ENCODE measurements at places on chromosomes 12 and 14.

DNA sequence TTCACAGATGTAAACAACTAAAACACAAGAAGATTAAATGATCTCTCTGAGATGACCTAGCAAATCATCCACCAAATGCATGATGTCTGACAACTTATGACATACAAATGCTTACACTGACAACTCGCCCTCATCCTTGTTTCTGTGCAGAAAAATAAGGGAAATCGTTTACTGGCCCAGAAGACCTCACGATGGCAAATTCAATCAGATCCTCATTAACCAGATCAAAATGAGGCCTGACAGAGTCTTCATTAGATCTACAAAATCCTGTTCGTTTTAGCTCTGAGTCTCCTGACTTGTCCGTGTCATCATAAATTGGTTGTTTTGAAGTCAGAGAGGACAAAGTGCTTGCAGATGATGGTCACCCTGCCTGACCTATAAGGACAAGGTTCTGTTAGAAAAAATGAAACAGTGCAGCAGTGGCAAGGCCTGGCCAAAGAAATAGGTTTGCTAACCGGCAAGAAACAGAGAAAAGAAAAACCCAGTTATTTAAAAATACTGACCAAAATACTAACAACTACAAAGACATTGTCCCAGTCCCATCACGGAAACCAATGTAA lies 109.5 kb downstream of the BTG1 start:
- no peak for DNase-seq

GRCh38 chr14:100582496-100583165 lies 4.6 kb downstream of the BEGAIN start:
- DNase-seq: no peak

GRCh38 chr12:26335651-26336050 lies 140.3 kb downstream of the SSPN start:
- no peak for DNase-seq

DNA sequence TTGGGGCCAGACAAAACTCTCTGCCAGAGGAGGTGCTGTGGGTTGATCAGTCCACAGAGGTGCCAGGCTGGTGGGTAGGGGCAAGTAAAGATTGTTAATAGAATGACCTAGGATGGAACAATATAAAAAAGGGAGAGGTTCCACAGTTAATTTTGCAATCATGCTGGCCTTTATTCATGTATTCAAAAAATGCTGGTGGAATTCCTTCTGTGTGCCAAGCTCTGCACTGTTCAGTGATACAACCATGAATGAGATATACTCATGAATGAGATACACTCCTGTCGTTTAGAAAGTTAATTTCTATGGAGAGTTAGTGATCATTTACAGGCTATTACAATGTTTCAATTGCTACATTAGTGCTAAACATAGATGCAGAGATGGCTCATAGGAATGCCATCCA lies 252.6 kb upstream of the RMST start:
- no peak for DNase-seq

GRCh38 chr12:91877456-91878235 lies 268.0 kb downstream of the BTG1 start:
- DNase-seq: peak; percentile 38

GRCh38 chr14:103574104-103574503 lies 11.3 kb downstream of the COA8 start:
- DNase-seq: no peak

- no peak for DNase-seq
Measured at GRCh38 chr14:44963775-44964380, 1.9 kb downstream of the TOGARAM1 start.

Data from T follicular helper cell (primary cell).